Fibroblast of skin of abdomen (primary cell): ENCODE measurements at places on chromosomes 3 and 15.

- DNase-seq = peak; percentile 16
Measured at GRCh38 chr3:154943981-154944380, 136.1 kb upstream of the MME start.

DNA sequence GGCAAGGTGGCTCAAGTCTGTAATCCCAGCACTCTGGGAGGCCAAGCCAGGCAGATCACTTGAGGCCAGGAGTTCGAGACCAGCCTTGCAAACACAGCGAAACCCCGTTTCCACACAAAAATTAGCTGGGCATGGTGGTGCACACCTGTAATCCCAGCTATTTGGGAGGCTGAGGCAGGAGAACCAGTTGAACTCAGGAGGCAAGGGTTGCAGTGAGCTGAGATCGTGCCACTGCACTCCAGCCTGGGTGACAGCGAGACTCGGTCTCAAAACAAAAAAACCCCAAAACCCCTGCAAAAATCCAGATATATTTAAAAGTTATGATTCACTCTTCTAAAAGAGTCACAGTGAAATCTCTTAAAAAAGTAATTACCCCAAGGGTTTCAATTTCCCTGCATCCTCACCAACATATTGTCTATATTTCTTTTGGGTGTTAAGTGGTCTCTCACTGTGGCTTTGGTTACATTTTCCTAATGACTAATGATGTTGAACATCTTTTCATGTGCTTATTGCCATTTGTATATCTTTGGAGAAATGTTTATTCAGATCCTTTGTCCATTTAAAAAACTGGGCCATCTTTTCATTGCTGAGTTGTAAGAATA is 73.2 kb upstream of the UBP1 start:
- no peak for DNase-seq

- DNase-seq = no peak
Measured at GRCh38 chr3:34361921-34362320, 563.5 kb downstream of the PDCD6IP start.

- no peak for DNase-seq
Measured at GRCh38 chr15:69082554-69082953, 68.1 kb downstream of the NOX5 start.

DNA sequence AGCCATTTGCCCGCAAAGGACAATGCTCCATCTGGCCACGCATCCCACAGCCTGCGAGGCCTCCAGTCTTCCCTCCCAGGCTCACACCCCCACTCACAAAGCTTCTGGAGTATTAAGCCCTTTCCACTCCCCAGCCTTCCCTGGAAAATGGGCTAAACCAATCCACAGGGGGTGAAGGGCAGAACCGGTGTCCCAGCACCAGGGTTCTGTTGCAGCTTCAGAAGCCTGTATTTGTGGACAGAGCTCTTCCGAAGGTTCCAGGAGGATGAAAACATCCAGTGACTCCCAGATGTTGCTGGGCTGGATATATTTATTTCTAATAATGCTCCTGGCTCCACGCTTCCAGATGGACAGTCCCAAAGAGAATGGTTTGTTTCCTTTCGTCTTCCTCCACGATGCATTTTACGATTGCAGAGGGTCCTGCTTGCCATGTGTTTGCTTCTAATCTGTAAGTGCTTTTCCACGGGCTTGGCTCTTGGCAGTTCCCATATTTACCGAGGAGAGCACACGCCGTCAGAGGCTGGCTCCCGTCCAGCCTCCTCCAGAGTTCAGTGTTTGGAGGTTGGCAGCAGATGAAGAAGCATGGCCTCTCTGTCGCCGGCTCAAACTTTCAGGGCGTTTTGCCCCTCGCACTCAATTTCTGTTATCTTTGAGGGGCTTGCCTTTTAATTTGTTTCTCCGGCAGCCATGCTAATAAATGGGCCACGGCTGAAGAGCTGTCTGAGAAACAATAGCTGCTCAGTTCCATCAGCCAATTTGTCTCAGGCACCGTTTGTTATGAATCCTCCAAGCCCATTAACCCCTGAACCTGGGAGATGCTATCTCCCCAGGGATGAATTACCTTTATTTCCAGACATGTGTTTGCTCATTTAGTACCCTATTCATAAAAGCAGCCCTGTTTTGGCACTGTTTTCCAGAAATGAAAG is 367.9 kb upstream of the PROK2 start:
- peak; percentile 80 for DNase-seq

GRCh38 chr3:129778871-129779270 is 114.6 kb downstream of the TMCC1 start:
- no peak for DNase-seq

DNA sequence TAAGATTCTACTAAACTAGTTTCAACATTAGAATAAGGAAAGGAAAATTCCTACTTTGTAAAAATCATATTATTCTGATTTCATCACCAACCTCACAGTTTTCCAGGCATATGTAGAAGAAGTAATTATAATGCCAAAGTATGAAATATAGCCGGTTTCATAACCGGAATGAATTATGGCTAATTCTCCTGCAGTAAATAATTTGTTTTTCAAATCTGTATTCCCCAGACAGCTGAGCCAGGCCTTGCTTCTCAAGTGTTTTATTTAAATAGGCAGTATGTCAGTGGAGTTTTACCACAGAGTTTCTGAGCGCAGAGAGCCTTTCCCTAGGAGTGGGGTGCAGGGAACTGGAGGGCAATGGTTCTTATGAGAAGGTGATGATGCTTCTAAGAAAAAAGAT is 8.7 kb upstream of the CPA3 start:
- DNase-seq = peak; percentile 61

GRCh38 chr3:82353306-82354171 is 592.1 kb upstream of the GBE1 start:
- DNase-seq = no peak

DNA sequence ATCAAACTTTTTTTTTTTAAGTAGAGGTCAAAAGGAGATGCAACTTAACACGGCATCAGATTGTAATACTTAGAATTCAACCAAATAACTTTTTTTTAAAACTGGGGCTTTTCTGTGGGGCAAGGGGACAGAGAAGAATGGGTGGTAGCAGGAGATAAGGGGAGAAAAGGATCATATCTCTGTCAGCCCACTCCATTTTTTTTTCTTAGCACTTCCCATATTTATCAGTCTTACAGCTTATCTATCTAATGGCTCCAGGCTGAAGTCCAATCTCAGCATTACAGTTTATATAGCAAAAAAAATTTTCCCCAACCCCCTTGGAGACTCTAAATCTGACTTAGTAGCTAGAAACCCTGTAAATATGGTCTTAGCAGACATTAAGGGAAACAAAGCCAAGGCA is 69.3 kb downstream of the PIK3R4 start:
- DNase-seq = no peak

GRCh38 chr3:34783876-34784275 is 855.4 kb upstream of the ARPP21 start:
- peak; percentile 59 for DNase-seq

DNA sequence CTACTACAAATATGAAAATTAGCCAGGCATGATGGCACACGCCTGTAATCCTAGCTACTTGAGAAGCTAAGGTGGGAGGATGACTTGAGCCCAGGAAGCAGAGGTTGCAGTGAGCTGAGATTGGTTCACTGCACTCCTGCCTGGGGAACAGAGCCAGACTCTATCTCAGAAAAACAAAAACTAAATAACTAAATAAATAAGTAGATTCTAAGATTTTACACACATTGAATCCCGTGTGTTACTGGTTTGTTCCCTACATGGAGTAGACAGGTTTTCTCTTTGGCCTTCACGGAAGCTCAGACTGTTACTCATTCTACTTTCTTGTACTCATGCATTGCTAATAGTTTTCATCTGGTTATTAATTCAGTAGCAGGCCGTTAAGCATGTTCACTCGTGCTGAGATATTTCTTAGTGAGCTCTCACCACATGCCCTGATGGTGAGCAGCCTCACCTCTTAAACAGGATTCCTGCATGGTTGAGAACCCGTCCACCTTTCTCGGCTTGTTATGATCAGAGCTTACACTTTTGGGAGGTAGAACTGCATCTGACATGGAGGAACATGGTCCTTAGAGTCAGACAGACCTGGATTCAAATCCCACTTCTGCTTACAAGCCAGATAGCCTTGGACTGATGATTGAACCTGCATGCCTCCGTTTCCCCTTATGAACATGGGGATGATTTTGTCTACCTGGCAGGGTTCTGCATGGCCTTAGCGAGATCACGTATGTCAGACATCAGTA is 49.1 kb downstream of the CMTM7 start:
- DNase-seq = peak; percentile 75

- DNase-seq = peak; percentile 85
Measured at GRCh38 chr15:52651868-52652267, 27.3 kb downstream of the ATOSA start.

DNA sequence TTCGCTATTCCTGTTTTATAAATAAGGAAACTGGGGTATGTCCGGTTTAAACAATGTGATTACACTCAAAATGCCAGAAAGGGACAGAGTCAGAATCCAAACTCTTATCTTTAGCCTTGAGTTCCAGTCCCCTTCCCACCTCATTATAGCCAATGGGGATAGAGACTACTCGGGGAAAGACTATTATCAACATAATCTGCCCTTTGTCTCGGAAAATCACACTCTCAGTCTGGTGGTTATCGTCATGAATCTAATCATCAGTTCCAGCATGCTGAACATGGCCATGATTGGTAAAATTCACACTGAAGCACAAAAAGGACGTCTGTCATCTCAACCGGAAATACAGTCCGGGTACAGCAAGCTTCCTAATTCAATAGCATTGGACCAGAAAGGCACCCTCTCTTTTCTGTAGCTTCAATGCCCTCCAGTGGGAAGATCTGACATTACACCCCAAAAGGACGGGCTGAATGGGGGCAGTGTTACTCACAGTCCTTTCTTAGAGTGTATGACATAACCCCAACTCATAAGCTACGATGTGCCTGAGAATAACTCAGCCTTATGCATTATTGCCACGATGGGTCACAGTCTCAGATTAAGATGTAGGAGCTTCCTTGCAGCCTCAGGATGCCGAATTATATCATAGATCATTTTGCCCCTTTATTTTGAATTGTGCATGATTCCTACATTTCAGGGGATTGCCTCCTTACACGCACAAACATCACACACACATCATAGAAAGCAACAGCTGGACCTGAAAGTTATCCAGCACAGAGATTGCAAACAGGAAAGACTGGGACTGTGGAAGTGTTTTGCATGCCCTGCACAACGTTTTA is 390.4 kb upstream of the LMCD1 start:
- peak; percentile 73 for DNase-seq

DNA sequence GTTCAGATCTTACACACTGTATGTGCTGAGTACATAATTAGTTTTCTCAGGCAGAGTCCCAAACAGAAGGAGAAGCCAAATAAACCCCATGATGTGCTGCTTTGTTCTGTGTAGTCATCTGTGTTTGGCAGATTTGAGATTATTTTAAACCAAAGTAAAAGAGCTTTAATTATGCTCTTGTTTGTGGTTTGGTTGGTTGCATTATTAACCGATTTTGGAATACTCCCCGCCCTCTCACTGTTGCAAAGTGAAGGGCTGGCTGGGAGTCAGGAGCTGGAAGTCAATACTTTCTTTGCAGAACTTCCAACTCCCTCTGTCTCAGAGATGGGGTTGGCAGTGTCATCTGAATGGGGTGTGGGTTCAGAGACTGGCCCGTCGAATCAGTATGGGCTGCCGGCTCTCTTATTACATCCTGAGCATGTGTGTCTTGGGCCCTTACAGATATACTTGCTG is 34.4 kb downstream of the SLCO3A1 start:
- no peak for DNase-seq

- peak; percentile 62 for DNase-seq
Measured at GRCh38 chr3:172904711-172905373, 154.3 kb downstream of the ECT2 start.

- peak; percentile 40 for DNase-seq
Measured at GRCh38 chr3:143445118-143445517, 325.5 kb downstream of the CHST2 start.

DNA sequence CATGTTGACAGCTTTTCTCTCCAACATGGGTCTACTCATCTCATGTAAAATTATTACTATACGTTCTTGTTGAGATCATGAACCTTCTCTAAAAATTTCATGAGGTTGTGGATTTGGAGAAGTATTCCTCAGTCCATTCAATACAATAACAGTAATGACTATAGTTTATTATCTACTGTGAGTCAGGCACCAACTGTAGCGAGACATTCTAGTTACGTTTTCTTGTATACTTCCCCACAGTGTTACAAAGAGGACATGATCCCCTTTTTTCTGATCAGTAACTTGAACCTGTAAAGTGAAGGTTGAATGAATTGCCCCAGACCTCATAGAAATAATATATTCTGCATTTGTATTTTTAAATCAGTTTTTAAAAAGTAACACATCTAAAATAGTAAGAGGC is 76.4 kb downstream of the AKAP13 start:
- DNase-seq = no peak

DNA sequence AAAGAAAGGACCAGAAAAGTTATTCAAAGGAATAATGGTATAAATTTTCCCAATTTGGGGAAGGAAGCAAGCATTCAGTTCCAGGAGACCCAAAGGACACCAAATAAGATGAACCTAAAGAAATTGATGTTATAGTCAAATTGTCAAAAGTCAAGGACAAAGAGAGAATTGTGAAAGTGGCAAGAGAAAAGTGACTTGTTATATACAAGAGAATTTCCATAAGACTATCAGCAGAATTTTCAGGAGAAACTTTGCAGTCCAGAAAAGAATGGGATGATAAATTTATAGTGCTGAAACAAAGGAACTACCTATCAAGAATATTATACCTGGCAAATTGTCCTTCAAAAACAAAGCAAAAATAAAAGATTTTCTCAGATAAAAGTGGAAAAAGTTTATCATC is 43.8 kb upstream of the FOXB1 start:
- no peak for DNase-seq

- DNase-seq = no peak
Measured at GRCh38 chr3:73271-73670, 123.3 kb upstream of the CHL1 start.

DNA sequence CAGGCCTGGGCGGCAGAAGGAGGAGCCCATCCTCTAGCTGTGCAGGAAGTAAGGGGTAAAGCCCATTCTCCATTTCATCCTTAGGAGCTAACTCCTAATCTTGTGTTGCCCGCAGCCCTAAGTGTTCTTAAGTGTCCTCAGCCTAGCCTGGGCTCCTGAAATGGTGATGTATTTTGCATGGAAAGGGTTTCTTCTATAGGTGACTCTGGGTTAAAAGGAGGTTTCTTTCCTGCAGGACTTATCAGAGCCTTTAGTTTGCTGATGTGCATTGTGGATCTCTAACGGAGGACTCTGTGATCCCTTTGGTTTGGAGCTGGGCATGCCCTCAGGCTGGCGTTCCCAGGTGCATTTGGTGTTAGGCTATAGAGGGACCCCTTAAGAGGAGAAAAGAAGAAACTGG is 48.5 kb upstream of the TRPM1 start:
- no peak for DNase-seq

- no peak for DNase-seq
Measured at GRCh38 chr3:99981138-99981537, 133.2 kb downstream of the FILIP1L start.
